ENCODE measurements at places on chromosomes 16 and 17. TPM values are rescaled to one million over a fixed set of nuclear protein-coding genes. Genes with fewer than 3 reads are reported as not detected.
A peak's percentile ranks its signal among the peaks of the same experiment; 100 is the strongest.

DNA sequence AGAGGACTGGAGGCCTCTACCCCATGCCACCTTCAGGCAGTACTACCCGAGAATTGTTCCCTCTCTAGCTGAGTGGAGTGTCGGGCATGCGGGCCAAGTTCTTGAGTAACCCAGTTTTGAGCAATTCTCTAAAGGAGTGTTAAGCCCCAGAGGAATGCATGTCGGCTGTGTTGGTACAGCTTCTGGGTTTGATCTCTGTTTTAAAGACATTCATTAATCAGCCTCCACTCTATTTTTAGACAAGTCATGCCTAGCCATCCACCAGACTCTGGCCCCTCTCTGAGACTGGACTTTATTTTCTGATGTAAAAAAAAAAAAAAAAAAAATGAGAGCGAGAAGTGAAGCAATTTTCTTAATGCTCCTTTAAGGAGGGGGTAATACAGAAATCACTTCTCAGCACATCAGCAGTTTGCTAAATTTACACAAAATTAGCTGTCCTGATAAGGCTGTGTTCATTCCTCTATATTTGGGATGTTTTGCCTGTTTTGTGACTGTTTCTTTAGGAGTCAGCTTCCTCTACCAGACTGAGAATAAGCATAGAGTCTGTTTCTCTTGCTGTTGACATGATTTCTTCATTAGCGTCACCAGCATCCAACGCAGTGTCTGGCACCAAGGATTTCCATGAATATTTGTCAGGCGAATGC is 88.7 kb downstream of the AXIN2 start:
- H3K27me3 ChIP-seq = no peaks in the 10 kb centered on the region
- DNase-seq = no peak
- H3K36me3 ChIP-seq = no peaks in the 10 kb centered on the region
- peaks cover 14% of the 10 kb centered on the region for H3K4me1 ChIP-seq
- H3K27ac ChIP-seq = no peak overlapping the region

- no peaks in the 10 kb centered on the region for H3K4me1 ChIP-seq
- no peak for DNase-seq
- no peak overlapping the region for H3K27ac ChIP-seq
- peaks cover 45% of the 10 kb centered on the region for H3K36me3 ChIP-seq
Measured at GRCh38 chr16:3589441-3589921, 12.3 kb upstream of the NLRC3 start.

- DNase-seq = no peak
- peak overlapping the region; percentile 91 for H3K4me3 ChIP-seq
- peak overlapping the region; percentile 94 for H3K27ac ChIP-seq
- peaks cover 18% of the 10 kb centered on the region for H3K4me1 ChIP-seq
- H3K36me3 ChIP-seq = no peaks in the 10 kb centered on the region
Measured at GRCh38 chr17:68248199-68248825, 469 bp downstream of the AMZ2 start.

The SDK2 gene
- polyA plus RNA-seq = 0.15 TPM

GRCh38 chr16:88329726-88330700 is 52.7 kb upstream of the ZNF469 start:
- H3K27ac ChIP-seq = no peak overlapping the region
- no peaks in the 10 kb centered on the region for H3K27me3 ChIP-seq
- H3K4me3 ChIP-seq = no peak overlapping the region
- no peak for DNase-seq
- H3K36me3 ChIP-seq = no peaks in the 10 kb centered on the region
- peaks cover 8% of the 10 kb centered on the region for H3K4me1 ChIP-seq

GRCh38 chr17:72033334-72033733 is 87.5 kb upstream of the SOX9 start:
- DNase-seq = no peak
- no peak overlapping the region for H3K27ac ChIP-seq
- no peak overlapping the region for H3K4me3 ChIP-seq
- H3K27me3 ChIP-seq = no peaks in the 10 kb centered on the region
- peaks cover 12% of the 10 kb centered on the region for H3K4me1 ChIP-seq
- H3K36me3 ChIP-seq = no peaks in the 10 kb centered on the region
